Thyroid gland (tissue), 4 donors: ENCODE measurements at places on chromosomes 7 and 10. TPM values are rescaled to one million over a fixed set of nuclear protein-coding genes. Genes with fewer than 3 reads are reported as not detected.

DNA sequence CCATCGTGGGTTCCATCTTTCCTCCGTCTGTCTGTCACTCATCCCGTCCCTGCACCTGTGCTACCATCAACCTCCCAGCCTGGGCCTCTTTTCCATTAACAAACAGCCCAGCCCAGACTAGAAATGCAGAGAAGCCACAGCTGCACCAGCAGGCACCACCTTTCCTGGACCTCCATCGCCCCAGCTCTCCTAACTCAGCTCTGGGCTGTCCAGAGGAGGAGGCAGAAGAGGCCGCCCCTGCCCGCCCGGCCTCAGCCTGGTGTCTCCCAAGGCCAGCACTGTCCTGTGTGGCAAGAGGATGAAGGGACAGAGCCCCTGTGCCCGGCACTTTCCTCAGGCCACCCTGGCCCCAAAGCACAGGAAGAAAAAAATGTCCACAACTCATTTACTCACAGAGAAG lies 225.6 kb downstream of the PTPRN2 start:
- DNase-seq = no peak

DNA sequence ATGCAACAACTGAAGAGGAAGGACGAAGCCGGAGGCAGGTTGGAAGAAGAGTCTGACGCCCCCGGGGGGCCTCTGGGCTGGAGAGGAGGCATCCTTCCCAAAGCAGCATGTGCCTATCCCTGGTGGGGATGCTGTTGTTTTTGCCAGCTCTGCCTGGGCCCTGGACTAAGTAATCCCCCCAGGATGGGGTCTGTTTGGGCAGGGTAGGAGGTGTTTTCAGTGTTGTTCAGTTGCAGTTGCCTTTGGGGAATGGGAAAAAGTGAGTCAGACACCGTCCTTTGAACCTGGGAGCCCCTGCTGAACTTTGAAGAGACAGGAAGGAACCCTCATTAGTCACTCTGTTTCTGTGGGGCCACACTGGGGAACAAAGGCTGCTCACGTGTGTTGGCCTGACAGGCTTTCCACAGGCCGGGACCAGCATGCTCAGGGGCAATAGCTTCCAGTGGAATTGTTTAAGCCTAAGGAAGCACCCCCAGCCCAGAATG lies 35.2 kb upstream of the GDF10 start:
- no peak for DNase-seq

The ZNHIT1 gene
- total RNA-seq = 71.5 TPM

DNA sequence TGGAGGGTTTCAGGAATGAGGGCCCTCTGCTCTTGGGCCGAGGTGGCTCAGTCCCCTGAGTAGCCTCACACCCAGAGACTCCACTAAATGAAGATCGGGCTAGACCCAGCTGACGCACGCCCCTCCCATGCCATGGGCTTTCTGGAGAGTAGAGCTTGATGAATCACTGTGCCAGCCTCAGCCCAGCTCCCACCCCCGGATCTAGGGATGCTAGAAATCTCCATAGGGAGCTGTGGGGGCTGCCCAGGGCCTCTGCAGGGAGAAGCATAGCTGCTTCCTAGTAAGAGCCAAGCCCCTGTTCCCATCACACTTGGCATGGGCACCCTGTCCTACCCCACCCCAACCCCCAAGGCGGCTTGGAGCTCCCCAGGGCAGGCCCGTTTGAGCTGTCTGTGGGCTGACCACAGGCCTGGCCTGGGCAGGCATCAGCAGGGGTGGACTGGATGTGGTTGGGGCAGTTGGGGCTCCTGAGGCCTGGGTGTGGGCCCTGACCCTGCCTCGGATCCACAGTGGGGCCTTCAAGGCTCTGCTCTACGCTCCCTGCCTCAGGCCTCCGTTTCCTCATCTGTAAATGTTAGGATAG lies 121.2 kb downstream of the ZMIZ1 start:
- DNase-seq = no peak

The OR2A42 gene
- 0.40 TPM for total RNA-seq

DNA sequence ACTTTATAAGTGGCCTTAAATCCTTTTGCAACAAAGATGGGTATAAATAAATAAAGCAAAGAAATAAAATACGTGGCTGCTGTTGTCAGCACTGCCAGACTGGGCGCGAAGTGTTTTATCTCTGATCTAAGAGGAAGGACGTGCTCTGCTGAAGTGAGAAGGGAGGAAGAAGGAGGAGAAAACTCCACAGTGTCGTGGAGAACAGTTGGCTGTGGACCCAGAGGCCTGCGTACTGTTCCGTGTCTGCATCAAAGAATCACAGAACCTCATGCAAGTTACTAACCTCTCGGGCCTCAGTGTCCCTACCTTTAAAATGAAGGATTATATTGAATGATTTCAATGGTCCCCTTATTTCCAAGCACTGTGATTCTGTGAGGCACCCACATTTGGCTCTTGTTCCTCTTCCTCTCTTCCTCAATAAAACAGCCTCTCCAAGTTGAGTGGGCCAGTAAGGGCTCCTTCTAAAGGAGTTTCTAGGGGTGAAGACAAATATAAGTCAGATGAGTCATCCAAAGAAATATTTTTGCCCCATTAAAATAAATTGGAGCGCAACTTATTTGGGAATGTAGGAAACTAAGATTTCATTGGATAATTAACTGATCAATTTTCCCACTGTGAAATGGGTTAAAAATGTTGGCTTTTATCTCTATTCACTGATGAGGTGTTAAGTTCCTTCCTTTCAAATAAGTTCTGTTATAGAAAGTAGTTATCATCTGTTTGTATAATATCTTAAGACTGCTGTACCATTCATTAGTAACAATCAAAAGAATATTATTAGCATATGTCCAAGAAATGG lies 126.9 kb upstream of the EFCAB10 start:
- DNase-seq = peak; percentile 62

DNA sequence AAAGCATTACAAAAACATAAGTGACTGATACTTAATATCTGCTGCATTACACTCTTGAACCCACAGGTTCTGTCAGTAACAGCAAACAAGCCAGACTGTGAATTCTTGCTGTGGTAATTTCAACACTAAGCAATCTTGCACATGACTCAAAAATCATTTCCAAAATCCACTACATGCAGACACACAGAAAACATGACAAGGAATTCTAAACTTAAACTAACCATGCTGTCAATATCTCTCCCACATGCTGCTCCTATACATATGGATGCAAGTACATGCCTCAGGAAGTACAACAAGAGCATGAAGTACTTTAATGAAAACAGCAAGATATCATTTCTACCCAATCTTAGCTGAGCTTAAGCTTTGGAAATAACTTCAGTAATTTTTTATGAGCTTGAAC lies 890.2 kb upstream of the KCND2 start:
- DNase-seq = no peak

The JAZF1 gene
- 19.2 TPM for total RNA-seq

The EVX1 gene
- total RNA-seq = not detected

DNA sequence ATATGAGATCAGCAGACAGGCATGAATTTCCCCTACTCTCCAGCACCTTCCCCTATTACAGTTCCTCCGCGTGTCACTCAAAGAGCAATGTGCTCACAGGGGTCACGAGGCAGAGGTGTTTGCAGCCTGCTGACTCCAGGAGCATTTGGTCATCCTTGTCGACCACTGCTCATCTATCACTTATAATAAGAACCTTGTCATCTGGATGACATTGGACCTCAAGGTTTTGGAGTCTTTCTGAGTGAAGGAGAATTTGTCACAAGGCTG lies 32.9 kb upstream of the PLPP4 start:
- no peak for DNase-seq

DNA sequence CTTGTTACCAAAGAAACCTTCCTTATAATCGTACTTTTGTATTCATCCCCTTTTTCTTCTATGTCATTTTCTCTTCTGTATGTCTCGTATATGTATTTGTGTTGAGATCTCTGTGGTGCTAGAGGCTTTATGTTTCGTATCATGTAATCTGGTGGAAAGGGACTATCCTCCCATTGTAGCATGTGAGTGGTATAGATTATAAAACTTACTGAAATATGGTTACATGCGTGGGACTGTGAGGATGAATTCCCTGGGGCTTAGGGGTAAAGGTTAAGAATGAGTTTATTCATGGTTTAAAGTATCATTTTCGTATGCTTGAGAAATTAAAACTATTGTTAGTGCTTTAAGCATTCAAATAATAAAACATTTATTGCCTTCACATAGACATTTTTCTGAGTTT lies 141.9 kb downstream of the ANKRD7 start:
- no peak for DNase-seq

- DNase-seq = no peak
These were observed 28.8 kb downstream of the RRP12 start for GRCh38 chr10:97372233-97372875.

- no peak for DNase-seq
These were observed 525.8 kb downstream of the NRG3 start for GRCh38 chr10:82400841-82401240.

GRCh38 chr7:124532166-124532565 lies 233.4 kb downstream of the GPR37 start:
- no peak for DNase-seq

The PHF14 gene
- 35.4 TPM for total RNA-seq
